WERI-Rb-1 (cell line): ENCODE measurements at places on chromosomes 2 and 18.

DNA sequence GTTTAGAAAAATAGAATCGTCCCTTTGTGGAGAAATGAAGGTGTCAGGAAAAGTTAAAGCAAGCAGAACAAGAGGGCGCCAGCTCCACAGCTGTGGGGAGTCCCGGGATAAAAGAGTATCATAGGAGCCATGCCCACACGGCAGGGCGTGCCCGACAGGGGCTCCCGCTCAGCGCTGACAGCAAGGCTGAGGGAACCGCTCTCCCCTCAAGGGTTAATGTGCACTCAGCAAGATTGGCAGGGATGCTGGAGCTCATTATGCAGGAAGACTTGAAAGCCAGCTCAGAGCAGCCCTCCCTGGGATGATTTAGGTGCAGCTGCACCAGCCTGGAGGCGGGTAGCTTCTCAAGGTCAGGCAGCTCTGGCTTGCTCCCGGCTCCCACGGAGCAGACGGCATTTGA lies 500.2 kb downstream of the EIPR1 start:
- no peak for DNase-seq

- DNase-seq = no peak
Measured at GRCh38 chr2:99403524-99403923, 66.3 kb downstream of the EIF5B start.

GRCh38 chr18:49721981-49722380 lies 91.4 kb downstream of the ACAA2 start:
- DNase-seq = no peak

- no peak for DNase-seq
Measured at GRCh38 chr18:9417073-9417851, 58.1 kb upstream of the RALBP1 start.

DNA sequence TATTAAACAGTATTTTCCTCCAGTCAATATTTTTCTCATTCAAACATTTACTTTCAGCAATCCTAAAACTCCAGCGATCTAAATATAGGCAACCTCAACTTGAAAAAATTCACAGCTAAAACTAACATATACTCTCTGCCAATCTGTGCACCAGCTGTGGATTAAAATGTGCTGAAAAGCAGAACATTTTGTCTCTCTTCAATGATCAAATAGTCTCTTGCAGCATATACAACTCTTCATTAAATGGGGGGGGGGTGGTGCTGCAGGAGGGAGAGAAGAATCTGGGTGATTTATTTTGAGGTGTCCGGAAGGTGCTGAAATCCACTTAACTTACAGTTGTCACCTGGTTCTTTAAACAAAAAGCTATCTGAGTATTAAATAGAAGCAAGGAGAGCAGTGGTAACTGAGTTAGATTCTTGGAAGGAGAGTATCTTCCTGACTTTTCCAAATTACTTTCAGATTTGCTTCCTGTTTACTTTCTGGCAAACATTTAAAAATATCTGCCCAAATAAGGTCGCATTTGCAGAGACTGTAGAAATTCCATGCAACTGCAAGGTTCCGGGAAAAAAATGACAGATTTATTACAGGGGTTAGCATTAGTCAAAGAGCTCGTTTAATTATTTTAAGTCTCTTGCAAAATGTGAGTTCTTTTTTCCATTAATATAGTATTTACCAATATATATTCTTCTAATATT lies 904.7 kb upstream of the ACVR2A start:
- no peak for DNase-seq

GRCh38 chr2:10541081-10541480 lies 93.0 kb upstream of the ODC1 start:
- DNase-seq = no peak

GRCh38 chr2:16185801-16186272 lies 245.5 kb downstream of the MYCN start:
- DNase-seq = no peak

GRCh38 chr2:85924522-85924921 lies 35.7 kb upstream of the ST3GAL5 start:
- no peak for DNase-seq

- DNase-seq = no peak
Measured at GRCh38 chr2:226943862-226944620, 108.2 kb downstream of the RHBDD1 start.

- DNase-seq = peak; percentile 79
Measured at GRCh38 chr2:191478799-191479679, 198.9 kb upstream of the NABP1 start.

- no peak for DNase-seq
Measured at GRCh38 chr2:205276116-205276777, 406.1 kb upstream of the NRP2 start.

DNA sequence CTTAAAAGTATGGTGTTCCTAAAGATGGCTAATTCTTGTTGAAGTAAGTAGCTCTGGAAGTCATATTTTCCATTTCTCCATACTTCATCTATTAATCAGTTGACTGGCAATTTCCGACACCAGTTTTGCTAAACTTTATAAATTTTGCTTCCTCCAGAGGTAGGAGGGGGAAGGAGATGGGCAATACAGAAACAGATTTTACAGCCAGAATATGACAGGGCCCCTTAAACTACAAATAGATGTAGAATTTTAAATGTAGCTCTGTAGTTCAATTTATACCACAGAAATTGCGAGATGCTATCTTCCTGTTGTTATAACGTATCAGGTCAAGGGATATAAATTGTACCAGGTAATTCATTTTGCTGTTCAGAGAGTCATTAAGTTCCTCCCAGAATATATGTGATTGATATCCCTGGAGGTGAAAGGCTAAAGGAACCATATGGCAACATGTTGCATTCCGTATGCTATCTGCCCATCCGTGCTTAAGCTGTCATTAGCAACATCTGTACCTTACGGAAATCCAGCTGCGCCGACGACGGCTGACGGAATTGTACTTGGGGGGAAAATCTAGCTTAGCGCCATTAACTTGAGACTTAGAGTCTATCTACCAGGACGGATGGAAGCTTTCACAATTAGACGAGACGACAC lies 8.4 kb upstream of the NR4A2 start:
- DNase-seq = peak; percentile 42

DNA sequence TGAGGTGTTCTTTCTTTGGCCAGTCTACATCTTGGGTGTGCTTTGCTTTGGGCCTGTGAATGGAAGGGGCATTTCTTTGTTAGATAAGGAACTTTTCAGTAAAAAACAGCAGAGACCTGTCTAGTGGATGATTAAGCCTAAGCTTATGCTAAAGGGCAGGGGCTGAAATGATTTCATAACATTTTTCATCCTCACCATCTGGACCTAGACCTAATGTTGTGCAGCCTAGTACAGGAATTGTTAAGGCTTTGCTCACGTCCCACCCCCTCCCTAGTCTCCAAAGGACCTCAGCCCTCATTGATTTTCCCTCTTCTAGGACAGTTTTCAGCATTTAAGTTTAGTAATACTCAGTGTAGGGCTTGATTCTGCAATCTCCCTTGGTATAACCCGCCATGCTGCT lies 111.8 kb downstream of the PRKCE start:
- no peak for DNase-seq

- DNase-seq = no peak
Measured at GRCh38 chr18:38368886-38369285, 803.3 kb upstream of the CELF4 start.

DNA sequence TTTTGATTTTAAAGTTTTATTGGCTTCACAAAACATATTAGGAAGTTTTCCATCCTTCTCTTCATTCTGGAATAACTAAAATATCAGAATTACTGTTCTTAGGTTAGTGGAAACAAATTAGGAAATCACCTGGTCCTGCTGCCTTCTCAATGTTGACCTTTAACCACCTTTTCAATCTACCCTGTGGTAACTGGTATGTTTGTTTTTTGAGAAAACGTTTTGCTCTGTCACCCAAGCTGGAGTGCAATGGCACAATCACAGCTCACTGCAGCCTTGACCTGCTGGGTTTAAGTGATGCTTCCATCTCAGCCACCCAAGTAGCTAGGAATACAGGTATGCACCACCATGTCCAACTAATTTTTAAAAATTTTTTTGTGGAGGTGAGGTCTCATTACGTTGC lies 28.4 kb downstream of the ACYP2 start:
- no peak for DNase-seq

DNA sequence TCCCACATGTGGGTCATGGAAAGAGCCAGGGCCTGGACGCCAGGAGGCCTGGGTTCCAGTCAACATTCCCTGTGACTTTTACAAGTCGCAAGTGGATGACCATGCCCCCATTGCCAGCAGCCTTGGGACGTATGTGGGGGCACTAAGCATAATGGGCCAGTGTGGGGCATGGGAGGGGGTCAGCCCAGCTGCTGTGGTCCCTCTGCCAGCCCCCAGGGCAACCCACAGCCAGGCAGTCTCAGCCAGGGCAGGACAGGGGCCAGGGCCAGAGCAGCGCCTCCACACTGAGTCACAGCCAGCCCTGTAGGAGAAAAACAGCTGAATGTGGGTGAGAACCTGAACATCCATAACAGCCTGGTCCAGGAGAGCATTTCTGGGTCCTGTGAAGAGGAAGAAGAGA lies 173.2 kb downstream of the GFPT1 start:
- DNase-seq = no peak

GRCh38 chr18:9849407-9850283 lies 36.1 kb upstream of the TXNDC2 start:
- DNase-seq = no peak

DNA sequence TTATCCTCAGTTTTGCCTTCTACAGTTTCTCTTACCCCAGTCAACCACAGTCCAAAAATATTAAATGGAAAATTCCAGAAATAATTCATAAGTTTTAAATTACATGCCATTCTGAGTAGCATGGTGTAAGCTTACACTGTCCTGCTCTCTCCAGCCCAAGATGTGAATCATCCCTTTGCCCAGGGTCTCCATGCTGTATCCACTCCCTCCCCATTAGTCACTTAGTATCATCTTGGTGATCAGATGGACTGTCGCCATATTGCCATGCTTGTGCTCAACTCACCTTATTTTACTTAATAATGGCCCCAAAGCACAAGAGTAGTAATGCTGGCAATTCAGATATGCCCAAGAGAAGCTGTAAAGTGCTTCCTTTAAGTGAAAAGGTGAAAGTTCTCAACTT lies 18.5 kb upstream of the CCNT2 start:
- DNase-seq = no peak

DNA sequence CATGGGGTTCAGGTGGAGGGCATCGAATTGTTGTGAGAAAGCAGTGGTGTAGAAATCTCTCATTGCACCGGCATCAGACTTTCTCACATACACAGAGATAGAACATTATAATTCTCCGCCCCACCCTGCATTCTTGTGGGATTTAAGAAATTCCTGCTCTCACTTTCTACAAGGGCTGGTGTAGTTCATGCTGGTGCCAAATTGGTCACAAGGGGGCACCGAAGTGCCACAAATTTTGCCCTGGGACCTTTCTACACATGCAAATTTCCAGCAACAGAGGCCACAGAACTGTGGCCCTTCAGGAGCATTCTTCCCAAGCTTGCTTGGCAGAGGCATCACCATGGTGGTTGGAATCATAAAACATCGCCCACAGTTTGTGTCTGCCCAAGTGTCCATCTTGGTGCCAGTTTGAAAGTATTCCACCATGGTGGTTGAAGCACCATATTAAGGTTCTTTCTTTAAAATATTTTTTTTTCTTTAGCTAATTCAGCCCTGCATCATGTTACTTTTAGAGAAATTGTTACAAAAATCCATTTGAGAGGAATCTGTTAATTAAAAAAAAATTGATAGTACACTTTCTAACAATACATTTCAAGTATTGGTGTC lies 521.2 kb upstream of the FANCL start:
- peak; percentile 66 for DNase-seq

- DNase-seq = no peak
Measured at GRCh38 chr2:7992612-7993602, 688.9 kb upstream of the ID2 start.
